DMS79 (cell line): ENCODE measurements at places on chromosomes 16 and 17.
A peak's percentile ranks its signal among the peaks of the same experiment; 100 is the strongest.

GRCh38 chr16:67028167-67028695 is 718 bp upstream of the CBFB start:
- DNase-seq: no peak

- DNase-seq: no peak
Measured at GRCh38 chr17:80847496-80848230, 144.0 kb upstream of the CHMP6 start.

GRCh38 chr16:87047221-87048037 is 269.8 kb downstream of the C16orf95 start:
- no peak for DNase-seq

GRCh38 chr16:89705006-89705405 is 3.5 kb upstream of the SPATA2L start:
- DNase-seq: no peak

DNA sequence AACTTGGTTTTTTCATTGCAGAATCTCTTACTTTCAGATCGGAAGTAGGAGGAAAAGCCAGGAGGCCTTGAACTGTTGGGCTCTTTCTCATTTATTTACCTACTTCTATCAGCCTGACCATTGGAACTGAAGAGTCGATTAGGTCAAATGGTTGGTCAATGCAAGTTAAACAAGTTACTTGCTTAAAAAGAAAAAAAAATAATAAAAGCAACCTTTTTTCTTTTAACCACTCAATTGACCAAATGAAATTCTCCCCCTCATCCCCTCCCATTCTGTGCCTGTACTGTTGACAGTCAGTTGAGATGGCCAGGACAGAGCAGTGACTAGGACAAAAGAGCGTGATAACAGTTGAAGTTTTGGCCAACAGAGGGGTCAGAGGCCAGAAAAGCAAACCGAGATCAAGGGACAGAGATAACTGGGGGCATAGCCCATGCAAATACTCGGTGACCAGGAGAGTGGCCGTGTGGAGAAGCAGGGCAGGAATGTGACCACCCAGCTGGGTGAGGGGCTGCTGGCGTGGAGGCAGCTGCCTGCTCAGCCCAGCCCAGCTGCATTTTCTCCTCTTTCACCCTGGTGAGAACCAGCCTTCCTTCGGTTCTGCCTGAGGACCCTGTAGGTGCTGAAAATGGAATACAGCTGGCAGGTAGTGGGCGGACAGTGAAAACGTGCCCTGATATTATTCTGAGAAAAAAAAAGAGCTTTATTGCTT is 72.2 kb downstream of the HS3ST3B1 start:
- no peak for DNase-seq

DNA sequence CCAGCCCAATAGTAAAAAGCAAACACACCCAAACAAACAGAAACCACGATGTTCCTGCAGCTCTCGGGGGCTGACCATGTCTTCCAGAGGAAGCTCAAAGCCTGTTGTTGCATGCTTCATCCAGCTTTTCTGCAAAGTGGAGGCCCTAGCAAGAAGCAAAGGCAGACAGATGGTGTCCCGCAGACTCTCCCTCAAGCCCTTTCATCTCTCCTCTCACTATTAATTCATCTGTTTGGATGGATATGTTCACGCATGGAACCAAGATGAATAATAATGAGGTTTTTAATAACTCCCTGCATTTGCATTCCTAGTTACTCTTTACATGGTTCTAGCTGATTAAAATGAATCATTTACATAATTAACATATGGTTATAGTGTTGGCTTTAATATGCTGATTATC is 36.6 kb downstream of the RBFOX1 start:
- no peak for DNase-seq

DNA sequence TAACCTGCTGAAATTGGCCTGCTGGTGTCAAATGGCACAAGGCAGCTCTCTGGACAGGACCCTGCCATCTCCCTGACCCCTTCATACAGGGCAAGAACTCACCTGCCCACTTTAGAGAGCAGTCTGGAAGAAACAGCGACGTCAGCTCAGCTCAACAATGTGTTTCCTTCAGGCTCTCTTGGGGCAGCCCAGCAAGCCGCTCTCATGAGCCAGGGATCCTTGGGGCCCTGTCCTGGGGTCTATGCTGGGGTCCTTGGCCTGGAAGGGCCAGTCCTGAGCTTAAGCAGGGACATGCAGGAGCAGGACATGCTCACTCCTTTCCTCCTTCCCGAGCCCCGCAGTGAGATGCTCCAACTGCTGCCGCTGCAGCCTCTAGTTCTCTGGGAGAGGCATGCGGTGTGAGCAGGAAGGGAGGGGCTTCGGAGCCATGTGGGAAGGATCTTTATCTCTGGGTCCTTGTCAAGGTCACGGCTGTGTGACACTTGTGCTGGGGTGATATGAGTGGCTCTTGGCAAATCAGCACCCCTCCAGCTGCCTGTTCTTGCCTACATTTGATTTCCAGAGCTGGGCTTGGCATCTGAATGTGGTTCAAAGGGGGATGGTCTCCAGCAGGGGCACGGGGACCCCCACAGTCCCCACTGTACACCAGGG is 3.4 kb downstream of the C1QTNF1 start:
- DNase-seq: no peak

- DNase-seq: no peak
Measured at GRCh38 chr16:2835638-2836493, 5.8 kb downstream of the ZG16B start.

DNA sequence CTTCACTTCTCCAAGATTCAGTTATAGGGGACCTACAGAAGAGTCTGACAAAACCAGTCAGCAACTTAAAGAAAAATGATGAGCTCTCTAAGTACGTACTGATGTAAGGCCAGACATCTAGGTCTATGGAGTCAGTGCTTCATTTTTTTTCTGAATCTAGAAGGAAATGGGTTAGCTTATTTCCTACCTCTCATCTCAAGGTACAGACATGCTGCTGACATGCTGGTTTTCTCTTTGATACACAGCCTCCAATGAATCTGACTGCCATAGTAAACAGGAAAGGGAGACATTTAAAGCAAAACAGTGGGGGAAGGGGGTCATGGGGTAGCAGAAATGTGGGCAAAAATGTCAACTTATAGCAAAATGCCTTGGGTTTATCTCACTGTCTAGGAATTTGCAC is 16.4 kb downstream of the CDR2 start:
- no peak for DNase-seq

- DNase-seq: peak; percentile 53
Measured at GRCh38 chr17:7886227-7887037, 2.2 kb upstream of the CHD3 start.

DNA sequence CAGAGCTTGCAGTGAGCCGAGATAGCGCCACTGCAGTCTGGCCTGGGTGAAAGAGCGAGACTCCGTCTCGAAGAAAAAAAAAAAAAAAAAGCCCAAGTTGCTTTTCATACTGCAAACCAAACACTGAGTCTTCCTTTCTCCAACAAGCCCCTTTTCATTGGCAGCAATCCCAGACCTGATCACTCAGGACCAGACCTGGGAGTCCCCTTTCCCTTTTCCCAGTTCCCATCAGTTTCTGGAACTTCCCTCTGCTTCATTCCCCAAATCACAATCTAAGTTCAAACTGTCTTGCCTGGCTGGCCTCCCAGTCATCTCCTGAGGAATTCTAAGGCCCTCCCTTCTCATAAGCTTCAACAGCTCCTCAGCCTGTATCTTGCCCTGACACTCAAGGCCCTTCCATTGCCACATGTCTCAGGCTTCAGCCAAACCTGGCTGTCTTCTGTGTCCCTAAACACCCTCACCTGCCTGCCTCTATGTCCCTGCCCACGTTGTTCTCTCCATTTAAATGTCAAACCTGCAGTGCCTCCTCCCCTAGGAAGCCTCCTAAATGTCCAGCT is 11.8 kb upstream of the PHF12 start:
- no peak for DNase-seq

DNA sequence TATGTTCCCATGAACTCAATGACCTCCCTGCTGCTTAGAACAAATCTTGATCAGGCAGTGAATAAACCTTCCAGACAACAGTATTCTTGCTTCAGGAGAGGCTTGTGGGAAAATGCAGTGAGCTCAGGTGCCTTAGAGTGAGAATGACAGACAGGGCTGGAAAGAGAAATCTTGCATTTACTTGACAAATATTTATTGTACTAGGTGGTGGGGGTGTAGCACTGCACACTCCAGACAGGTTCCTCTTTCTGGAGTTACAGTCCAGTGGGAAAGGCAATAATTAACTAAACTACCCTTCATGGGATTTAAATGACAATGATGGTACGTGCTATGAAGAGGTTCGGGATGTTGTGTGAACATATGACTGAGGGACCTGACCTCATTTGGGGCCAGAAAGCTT is 182.9 kb downstream of the SHISA9 start:
- no peak for DNase-seq

GRCh38 chr17:72519598-72519936 is 398.7 kb downstream of the SOX9 start:
- no peak for DNase-seq

GRCh38 chr16:84887207-84887606 is 67.4 kb downstream of the CRISPLD2 start:
- DNase-seq: no peak

GRCh38 chr17:17434477-17434876 is 42.3 kb upstream of the MED9 start:
- DNase-seq: no peak

DNA sequence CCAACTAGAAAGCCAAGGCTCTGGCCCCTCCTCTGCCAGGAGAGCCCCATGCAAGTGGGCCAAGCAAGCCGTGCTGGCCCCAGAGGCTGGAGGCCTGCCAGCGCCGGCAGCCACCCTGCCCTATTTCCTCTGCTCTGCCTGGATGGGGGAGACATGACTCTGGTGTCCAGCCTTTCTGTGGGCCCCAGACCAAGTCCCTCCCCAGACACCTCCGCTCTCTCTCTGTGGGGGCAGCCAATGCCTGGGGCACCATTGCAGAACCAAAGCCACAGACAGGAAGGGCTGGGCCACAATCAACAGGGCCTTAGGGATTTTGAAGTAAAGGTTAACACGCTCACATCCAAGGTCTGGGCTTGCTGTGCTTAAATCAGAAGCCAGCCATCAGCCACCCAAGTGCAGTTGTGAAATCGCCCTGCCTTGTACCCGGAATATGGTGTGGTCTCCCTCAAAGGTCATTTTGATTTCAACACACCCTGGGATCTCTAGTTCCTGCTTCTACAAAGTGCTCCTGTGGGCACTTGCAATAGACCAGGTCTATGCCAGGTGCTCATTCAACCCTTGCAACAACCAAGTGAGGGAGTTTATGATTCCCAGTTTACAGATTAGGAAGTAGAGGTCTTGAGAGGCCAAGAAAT is 63.5 kb upstream of the TEX2 start:
- DNase-seq: no peak

GRCh38 chr16:74742051-74742481 is 32.6 kb downstream of the FA2H start:
- no peak for DNase-seq

- DNase-seq: peak; percentile 46
Measured at GRCh38 chr17:63446753-63447470, 806 bp upstream of the CYB561 start.

DNA sequence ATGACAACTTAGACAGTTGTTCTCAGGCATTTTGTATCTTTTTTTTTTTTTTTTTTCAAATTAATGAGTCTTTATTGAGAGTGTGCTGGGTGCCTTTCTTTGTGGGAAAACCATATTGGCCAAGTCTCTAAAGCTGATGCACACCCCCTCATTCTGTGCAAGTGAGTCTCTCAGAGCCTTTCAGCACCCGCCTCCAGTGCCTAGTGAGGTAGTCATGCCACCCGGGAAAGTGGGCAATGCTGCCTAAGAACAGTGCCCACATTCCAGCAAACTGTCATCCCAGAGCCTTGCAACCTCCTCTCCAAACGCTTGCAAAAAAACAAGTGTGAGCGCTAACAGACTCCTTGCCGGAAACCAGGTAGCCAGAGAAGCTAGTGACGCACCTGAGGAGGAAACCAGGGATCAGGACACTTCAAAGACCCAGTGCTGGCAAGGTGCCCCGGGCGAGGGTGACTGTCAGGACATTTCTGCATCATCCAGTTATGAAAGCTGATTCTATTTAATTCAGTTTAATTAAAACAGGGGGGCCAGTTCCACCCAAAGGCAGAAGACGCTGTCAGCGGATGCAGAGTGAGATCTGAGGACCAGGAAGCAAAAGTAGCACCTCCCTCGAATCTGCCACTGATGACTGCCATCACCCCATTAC is 34.9 kb downstream of the SMARCE1 start:
- DNase-seq: no peak

DNA sequence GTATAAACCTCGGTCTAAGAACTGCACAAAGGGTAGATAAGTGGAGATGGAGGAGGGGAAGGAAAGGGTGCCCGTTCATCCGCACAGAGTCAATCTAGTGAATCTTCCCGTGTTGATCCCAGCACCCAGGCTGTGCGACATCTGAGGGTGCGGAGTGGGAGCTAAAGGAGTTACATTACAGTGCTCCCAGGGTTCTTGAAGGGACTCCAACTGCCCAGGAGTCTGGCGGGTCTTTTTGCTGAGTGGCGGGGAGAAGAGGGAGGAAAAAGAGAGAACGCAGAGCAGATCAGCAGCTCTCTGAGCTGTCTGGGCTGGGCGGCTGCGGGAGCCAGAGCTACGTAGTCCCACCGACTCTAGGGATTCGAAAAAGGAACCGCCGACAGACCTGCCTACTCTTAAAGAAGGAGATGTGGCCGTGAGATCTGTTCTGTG is 1.6 kb upstream of the CA10 start:
- DNase-seq: no peak

- no peak for DNase-seq
Measured at GRCh38 chr16:77877712-77878347, 89.5 kb downstream of the VAT1L start.

- no peak for DNase-seq
Measured at GRCh38 chr16:80909720-80910119, 97.0 kb downstream of the CMC2 start.

- peak; percentile 84 for DNase-seq
Measured at GRCh38 chr16:12971241-12971640, 69.8 kb downstream of the SHISA9 start.

GRCh38 chr17:3719265-3719664 is 4.4 kb upstream of the HASPIN start:
- DNase-seq: no peak

- no peak for DNase-seq
Measured at GRCh38 chr17:81482673-81483072, 29.9 kb downstream of the ACTG1 start.

DNA sequence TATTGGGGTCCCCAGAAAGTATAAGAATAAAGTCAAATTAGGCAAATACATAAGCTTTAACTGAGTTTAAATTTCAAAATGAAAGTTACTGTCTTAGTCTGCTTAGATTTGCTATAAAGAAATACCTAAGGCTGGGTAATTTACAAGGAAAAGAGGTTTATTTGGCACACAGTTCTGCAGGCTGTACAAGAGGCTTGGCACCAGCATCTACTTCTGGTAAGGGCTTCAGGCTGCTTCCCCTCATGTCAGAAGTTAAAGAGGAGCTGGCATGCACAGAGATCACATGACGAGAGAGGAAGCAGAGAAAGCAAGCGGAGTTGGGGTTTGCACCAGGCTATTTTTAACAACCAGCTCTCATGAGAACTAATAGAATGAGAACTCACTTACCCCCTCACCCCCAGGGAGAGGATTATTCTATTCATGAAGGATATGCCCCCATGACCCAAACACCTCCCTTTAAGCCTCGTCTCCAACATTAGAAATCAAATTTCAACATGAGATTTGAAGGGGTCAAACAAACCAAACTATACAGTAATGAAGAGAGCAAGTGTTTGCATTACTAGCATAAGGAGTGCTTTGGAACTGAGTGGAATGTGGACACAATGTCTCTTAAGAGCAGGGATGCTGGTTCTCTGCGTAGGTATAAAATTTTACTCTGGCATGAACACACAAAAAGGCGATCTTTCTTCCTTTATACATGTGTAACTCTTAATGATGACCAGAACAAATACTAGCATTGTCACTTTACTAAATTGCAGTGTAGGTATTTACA is 292.8 kb upstream of the PMFBP1 start:
- no peak for DNase-seq
